ENCODE measurements at places on chromosomes 1 and 21.

DNA sequence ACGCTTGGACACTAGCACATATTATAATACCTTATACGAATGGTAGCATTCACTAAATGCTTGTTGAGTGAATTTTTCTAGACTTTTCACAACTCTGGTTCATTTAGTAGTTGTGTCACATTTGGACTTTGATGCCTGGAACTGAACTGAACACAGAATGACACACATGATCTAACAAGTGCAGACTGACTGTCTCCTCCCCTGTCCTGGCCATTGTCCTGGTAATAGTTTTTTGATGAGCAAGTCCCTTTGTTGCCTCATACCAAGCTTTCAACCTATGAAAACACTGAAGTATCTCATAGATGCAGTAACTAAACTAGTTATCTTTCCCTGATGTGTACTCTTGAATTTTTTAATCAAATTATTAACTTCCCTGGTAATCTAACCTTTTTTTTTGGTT, 66.4 kb downstream of the LRRC8D start:
- DNase-seq = no peak

DNA sequence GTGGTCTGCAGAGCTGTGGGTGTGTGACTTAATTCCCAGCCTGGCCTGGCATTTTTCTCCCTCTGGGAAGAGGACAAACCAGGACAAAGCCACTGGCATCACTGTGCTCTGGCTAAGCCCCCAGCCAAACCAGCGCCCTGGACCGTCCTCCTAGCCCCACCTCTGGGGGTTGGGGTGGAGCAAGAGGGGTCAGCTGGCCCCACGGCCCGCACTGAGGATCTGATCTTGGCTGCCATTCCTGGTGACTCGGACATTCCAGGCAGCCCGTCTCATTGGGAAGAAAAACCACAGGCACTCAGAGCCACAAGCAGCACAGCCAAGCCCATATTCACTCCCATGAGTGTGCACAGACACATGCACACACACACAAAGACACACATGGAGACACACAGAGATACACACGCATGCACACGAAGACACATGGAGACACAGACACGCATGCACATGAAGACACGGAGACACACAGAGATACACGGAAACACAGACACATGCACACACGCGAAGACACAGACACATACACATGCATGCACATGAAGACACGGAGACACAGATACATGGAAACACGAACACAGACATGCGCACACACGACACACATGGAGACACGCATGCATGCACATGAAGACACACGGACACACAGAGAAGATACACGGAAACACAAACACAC, 2.3 kb upstream of the MXRA8 start:
- peak; percentile 81 for DNase-seq

DNA sequence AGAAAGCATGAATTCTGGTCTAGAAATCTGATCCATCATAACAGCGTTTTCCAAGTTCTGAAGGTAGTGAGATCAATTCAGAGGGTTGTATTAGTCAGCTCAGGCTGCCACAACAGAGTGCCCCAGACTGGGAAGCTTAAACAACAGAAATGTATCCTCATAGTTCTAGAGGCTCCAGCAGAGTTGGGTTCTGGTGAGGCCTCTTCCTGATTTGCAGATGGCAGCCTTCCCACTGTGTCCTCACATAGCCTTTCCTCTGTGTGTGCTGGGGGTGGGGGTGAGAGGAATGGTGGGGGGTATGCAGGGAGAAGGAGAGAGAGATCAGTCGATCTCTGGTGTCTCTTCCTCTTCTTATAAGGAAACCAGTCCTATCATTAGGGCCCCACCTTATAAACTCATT, 15.1 kb downstream of the ZBTB8B start:
- no peak for DNase-seq

DNA sequence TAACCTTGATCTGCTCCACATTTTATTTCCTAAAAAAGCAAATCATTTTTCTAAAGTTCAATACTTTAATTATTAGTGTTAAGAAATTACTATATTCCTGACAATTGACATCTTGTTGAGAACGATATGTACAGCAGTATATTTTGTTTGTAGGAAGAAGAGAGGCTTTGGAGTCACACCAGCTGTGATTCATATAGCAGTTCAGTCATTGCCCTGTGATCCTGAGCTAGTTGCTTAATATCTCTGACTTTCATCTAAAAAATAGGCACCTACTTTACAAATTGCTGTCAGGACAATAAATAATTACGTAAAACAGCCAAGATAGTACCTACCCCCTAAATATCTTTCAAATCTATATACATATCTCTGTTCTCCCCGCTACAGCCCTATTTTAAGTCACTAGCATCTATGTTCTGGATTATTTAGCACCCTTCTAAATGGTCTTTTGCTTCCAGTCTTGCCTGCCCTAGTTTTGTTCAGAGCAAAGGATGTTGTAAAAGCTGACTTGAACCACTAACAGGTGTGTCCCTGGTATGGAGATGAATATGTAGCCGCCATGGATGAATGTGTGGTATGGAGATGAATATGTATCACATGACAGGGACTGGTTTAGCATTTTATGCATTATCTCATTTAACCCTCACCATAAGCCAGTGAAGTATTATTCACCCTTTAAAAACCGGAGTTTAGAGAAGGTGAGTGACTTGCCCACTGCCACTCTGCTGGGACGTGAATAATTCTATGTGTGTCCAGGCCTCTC, 42.2 kb downstream of the RNF220 start:
- DNase-seq = no peak

GRCh38 chr1:5982868-5983267, 9.4 kb downstream of the NPHP4 start:
- no peak for DNase-seq

GRCh38 chr1:93607814-93608186, 73.8 kb downstream of the BCAR3 start:
- no peak for DNase-seq

DNA sequence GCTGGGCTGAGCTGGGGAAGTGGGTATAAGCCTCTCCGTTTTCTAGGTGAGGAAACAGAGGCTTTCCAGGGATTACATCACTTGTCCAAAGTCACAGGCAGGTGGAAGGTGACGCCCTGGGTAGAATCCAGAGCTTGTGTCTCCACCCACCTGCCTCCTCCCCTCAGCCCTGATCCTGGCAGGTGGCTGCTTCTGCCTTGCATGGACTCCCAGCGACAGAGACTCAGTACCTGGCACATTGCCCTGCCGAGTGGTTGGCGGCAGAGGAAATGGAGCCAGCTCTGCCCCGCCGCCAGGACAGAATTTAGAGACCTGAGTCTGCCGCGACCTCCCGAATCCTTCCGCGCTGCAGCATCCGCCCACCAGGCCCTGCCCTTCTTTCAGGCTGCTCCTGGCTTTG, 2.1 kb downstream of the PLA2G2E start:
- no peak for DNase-seq

DNA sequence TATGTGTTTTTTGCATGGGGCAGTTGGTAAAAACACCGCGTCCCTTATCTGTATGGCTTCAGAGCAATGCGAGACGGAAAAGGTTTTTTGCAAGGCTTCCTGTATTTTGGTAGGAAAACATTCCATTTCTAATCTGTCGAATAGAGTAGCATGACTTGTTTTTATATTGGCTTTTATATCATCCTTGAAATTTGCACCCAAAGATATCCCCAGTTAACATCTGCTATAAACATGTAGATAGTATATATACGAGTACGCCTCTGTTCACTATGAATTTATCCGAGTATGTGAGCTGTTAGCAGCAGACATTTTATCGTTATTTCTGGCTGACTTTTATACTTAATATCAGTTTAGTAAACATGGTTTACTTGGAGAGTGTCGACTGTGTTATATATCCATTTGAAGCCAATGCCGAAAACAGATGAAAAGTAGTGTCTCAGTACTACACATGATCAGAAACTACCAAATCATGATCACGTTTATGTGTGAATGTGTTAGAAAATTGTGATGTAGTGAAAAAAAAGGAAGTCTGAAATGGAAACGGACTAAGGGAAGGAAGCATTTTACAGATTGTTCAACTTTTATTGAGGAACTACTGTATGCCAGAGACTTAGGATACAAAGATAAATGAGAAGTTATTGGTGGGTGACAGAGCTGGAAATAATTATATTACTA, 1.0 kb downstream of the LEPR start:
- DNase-seq = no peak

DNA sequence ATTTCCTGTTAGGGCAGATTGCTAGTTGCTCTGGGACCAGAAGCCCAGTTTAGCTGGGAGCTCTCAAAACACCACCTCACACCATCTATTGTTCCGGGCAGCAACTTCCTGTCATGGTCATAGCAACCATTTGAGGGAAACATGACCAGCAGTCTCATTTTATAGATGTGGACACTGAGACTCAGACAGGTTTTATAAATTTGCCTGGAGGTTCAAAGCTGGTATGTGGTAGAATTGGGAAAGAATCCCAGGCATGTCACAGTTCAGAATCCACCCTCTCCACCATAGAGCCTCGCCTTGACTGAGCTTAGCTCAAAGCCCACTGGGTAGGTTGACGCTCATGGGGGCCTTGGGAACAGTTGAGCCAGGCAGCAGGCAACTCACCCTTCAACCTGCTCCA, 14.0 kb upstream of the TRIM67 start:
- no peak for DNase-seq

DNA sequence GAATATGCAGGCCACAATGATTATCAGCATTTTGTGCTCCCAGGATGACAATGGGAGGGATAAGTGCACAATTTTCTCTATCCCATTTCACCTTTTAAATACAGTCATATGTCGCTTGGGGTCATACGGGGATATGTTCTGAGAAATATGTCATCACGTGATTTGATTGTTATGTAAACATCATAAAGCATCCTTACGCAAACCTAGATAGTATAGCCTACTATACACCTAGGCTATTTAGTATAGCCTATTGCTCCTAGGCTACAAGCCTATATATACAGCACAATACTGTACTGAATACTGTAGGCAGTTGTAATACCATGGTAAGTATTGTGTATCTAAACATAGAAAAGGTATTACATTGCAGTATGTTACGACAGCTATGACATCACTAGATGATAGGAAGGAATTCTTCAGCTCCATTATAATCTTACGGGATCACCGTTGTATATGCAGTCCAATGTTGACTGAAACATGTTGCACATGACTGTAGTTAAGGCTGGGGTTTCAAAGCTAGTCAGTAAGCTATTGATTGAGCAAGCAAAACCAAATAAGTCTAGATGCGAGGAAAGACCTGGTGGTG, 18.9 kb downstream of the RUSC1 start:
- DNase-seq = no peak

DNA sequence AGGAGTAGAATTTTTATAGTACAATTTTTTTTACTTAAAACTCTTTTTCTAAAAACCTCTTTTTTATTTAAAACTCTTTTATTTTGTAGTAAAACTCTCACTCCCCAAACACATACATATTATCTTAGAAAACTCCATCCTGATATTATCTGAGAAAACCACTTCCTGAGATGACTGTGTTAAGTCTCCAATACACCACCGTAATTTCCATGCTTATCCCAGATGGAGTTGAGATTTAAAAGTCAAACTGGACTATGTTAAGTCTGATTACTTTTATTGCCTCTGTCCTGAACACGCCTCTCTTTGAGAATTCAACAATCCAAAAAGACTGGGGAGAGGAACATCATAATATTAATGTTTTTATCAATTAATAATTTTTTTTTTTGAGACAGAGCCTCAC, 3.7 kb downstream of the SEC16B start:
- DNase-seq = no peak

GRCh38 chr1:34870395-34870794, 10.8 kb upstream of the SMIM12 start:
- no peak for DNase-seq

- no peak for DNase-seq
Observed at GRCh38 chr1:33247545-33247944, 8.7 kb upstream of the ZNF362 start.

- no peak for DNase-seq
Observed at GRCh38 chr1:59314776-59315528, 18.1 kb downstream of the FGGY start.

GRCh38 chr1:185862235-185862634, 128.0 kb downstream of the HMCN1 start:
- DNase-seq = no peak

DNA sequence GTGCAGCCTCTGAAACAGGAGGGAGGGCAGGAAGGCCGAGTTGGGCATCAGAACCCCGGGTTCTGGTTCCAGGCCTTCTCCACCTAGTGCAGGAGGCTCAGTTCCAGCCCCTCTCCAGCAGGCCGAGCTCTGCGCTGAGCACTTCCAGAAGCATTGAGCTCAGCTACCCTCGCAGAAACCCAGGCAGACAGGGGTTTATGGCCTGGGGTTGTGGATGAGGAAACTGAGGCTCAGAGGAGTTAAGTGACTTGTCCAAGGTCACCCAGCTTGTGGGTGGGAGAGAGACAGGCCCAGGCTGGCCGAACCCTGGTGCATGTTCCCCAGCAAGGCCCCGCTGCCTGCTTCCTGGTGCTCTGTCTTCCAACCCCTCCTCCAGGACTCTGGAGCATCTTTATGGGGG, 348.9 kb downstream of the PTPRU start:
- no peak for DNase-seq

DNA sequence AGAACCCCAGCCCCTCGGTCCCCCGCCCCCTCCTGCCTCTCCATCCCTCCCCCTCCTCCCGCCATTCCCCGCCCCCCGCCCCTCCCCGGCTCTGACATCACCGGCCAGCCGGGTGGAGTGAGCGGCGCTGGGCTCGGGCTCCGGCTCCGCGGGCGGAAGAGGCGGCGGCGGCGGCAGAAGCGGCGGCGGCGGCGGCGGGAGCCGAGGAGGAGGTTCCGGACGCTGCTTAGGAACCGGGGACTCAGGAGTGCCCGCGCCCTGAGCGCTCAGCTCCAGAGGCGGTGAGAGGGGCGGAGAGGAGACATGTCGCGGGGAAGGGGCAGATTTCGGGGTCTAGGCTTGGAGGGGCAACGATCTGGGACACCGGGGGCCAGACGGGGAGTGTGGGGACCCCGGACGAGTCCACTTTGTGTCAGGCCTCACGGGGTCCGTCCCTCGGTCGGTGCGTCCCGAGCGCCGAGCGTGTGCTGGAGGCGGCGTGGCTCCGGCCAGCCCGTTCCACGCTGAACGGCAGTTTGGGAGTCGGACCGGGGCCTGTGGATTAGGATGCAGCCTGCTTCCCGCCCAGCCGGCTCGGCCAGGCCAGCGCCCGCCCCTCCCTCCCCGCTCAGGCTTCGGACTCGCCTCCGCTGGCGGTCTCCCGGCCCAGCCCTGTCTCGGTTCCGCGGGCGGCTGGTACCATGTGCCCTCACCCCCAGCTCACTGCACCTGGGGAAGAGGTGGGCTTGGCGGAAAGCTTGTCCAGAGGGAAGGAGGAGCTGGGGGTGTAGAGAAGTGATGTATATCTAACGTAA, at the start of gene PEA15:
Gene PEA15, plus strand, starts transcription at position 143 of the 794 bp plus-strand sequence. CDS start 6,161 bp downstream, outside the sequence.
- no peak for DNase-seq

Data from fibroblast of the conjunctiva (primary cell).